ENCODE measurements at places on chromosomes 11 and 22.

- DNase-seq = no peak
Measured at GRCh38 chr11:75472081-75472732, 39.2 kb upstream of the KLHL35 start.

GRCh38 chr22:27205492-27206373 is 548.3 kb downstream of the MIAT start:
- no peak for DNase-seq

- DNase-seq = peak; percentile 82
Measured at GRCh38 chr22:50200461-50201190, at the start of gene SELENOO. SELENOO (plus strand) TSS chr22:50201011; CDS start chr22:50201037, 26 bp downstream.

GRCh38 chr11:57536947-57537619 is at the start of gene SMTNL1:
SMTNL1 (plus strand) TSS chr11:57537595; CDS start chr11:57542643, 5,048 bp downstream.
- DNase-seq = no peak

DNA sequence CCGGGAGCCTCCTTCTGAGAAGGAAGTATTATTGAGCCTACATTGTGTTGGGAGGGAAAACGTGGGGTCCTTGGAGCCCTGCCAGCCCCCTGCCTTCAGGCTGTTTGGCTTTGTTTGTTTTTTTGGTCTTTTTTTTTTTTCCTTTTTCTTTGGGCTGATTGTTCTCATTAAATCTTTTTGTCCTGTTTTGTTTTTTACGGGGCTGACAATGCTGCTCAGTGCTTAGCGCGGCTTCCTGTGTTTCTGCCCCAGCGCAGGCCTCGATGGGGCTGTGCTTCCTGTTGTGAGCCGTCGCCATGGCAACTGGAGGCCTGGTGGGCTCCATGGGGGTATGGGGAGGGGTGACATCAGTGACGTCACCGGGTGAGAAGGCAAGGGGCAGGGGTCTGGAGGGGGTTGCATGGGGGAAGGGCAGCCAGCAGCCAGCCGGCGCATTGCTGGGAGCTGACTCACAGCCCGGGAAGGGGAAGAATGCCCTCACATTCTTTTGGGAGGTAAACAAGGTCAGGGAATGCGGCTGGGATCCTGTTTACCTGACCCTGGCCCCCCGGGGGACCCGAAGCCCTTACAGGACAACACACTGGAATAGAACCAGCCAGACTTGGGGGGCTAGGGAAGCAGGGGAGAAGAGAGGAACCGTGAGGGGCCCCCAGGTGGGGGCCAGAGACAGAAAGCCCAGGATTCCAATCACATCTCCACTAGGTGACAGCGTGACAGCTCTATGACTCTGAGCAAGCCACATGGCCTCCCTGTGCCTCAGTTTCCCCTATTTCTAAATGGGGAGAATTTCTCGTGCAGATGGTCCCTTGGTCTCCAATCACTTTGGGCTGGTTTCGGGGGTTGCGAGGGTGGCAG is 22.2 kb upstream of the CBX7 start:
- DNase-seq = peak; percentile 89

DNA sequence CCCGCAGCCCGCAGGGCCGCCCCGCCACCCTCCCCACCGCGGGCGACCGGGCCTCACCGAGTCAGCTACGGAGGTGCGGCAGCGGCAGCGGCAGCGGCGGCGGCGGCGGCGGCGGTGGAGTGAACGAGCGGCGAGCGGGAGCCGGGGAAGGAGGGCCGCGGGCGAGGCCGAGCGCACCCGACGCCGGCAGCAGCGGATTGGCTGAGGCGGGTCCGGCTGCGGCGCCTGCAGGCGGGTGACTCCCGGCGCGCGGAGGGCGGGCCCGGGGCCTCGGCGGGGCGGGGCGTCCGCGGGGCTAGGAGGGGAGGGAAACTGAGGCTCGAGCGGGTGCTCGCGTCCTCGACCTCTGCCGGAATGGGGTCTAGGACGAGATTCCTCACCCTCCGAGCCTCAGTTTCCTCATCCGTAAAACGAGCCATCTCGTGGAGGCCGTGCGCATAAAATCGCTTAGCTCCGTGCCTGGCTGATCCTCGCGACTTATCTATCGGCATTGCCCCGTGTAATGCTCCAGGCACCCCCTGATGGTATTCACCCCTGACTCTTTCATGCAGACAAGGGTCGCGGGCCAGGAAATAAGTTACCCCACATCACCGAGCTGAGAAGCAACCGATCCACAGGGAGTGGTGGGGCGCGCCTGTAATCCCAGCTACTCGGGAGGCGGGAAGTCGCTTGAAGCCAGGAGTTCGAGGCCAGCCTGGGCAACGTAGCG is at the start of gene CPT1A:
Gene CPT1A (minus strand): TSS at position 199 of the 709 bp plus-strand sequence. CDS start 26,442 bp downstream, outside the sequence.
- no peak for DNase-seq

DNA sequence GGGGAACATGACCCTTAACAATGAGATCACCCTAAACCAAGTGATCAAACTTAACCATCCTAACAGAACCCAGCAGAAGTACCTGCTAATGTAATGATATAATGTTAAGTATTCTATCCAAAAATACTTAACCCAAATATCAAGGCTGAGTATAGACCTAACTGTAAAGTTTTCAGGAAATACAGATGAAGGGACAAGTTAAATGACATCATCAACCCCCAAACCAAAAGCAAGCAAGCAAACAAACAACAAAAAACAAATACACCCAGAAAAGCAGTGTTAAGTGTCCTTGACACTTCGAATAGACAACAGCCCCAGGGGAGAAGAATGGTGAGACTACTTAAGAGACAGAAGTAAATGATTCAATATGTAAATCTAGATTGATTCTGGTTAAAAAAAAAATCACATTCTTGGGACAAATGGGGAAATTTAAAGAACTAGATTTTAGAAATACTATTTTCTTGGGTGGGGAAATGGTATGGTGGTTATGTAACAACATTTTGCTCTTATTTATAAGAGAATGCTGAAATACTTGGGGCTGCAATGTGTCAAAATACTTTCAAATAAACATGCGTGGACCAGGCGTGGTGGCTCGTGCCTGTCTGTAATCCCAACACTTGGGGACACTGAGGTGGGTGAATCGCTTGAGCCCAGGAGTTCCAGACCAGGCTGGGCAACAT is 2.5 kb downstream of the CSTF3 start:
- DNase-seq = no peak

DNA sequence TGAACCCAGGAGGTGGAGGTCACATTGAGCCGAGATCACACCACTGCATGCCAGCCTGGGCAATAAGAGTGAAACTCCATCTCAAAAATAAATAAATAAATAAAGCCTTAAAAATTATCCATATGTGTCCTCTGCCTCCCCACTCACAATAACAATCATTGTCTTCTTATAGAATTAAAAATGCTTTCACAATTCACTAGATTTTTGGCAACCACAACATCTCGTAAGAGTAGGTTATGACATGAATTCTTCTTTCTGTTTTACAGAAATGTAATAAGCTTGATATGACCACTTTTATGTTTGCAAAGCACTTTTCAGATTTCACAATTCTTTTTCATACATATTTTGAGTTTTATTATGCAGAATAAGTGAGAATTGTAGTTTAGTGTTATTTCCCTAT is 54.5 kb upstream of the HSPA8 start:
- DNase-seq = no peak

DNA sequence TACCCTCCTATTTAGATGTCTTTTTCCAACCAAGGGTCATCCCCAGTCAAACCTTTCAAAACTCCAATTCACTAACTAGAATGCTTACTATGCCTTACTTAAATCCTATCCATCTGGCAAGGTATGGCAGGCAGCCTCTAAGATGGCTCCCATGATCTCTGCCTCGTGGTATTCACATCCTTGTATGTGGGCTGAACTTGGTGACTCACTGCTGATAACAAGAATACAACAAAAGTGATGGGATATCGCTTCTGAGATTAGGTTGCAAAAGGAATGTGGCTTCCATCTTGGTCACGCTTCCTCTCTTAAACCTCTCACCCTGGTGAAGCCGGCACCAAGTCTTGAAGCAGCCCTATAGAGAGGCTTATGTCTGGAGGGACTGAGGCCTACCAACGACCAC is 29.6 kb upstream of the UPB1 start:
- peak; percentile 56 for DNase-seq

DNA sequence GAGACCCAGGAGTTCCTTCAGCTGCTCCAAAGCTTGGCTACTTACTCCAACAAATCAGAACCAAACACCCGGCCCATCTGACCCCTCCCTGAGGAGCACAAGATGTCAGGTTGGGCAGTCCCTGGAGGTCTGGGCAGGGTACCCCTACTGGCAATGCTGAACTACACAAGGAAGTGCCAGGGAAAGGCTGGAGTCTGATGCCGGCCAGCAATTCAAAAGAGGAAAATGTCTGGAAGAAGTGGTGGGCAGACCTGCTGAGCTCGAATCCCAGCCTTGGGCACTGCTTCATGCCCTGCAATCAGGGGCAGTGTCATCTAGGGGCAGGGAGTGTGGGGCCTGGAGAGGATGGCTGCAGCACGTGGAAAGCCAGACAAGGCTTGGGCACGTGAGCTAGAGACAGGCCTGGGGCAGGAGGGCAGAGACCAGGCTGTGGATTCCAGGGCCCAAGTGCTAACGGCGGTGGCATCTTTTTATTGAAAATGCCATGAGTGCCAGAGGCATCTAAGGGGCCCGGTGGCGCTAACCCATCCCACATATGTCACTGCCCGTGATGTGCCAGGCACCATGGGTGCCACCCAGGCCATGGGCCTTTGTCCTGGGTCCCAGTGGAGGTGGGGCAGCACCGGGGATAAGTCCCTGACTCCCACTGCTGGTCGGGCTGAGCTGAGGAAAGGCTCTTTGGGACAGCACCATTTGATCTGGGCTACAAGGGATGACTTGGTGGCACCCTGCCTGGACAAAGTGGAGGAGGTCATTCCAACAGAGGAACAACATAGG is 97.9 kb upstream of the PITPNB start:
- no peak for DNase-seq

DNA sequence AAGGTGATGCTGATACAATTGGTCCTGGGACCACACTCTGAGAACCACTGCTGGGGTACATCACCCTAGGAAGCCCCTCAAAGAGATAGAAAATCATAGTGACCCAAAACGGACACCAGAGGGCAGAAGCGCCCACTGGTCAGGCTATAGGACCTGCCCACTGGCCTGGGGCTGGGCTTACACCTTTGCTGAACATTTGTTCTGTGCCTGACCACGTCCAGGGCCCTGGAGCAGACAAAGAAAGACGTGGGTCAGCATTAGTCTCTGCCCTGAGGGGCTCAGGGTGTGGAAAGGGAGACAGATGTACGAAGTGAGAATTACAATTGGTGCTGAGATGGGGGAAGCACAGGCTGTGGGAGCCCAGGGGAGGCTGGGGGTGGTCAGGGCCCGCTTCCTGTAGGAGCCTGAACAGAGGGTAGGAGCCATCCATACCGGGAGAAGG is 14.4 kb upstream of the SERPINH1 start:
- DNase-seq = peak; percentile 51

- DNase-seq = no peak
Measured at GRCh38 chr11:75376175-75376574, 23.1 kb upstream of the RPS3 start.
